Stimulated activated CD4-positive, alpha-beta T cell treated with anti-CD3 and anti-CD28 coated beads, Interleukin-12 subunit alpha, Interleukin-12 subunit beta, amount 100 ng/mL, for 24 hours (primary cell): ENCODE measurements at places on chromosomes 7 and 10.

DNA sequence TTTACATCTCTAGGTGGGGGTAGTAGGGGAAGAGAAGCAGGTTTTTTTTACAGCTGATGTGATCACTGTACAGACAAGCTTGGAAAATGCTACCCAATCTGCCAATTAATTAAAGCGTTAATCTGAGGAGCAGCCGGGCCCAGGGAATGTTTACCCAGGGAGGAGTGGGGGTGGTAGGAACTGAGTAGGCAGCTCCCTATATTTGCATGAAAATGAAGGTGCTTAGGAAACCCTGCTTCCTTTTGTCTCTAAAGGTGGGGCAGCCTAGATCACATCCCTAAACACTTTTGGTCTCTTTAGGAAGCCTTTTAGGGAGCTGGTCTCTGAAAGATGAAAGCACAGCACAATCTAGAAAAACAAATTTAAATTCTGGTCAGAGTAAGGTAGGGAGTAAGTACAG is 53.0 kb upstream of the NFKB2 start:
- no peak for DNase-seq

DNA sequence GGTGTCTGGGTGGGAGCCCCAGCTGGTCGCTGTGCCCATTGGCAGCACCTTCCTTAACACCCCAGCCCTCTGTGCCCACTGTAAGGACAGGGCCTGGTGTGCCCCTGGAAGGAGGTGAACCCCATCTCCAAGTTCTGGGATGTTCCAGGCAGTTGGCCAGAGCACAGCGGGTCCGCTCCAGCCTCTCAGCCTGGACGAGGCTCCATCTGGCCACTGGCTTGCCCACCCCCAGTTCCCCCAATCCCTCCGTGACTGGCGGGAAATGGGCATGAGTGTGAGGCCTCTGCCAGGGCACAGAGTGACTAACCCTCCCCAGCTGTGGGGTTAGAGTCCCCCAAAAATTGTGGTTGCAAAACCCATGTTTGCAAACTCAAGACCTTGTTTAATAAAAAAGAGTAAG is 15.6 kb downstream of the GRIFIN start:
- no peak for DNase-seq

GRCh38 chr10:43362191-43362839 is 9.1 kb upstream of the FXYD4 start:
- DNase-seq: peak; percentile 98

DNA sequence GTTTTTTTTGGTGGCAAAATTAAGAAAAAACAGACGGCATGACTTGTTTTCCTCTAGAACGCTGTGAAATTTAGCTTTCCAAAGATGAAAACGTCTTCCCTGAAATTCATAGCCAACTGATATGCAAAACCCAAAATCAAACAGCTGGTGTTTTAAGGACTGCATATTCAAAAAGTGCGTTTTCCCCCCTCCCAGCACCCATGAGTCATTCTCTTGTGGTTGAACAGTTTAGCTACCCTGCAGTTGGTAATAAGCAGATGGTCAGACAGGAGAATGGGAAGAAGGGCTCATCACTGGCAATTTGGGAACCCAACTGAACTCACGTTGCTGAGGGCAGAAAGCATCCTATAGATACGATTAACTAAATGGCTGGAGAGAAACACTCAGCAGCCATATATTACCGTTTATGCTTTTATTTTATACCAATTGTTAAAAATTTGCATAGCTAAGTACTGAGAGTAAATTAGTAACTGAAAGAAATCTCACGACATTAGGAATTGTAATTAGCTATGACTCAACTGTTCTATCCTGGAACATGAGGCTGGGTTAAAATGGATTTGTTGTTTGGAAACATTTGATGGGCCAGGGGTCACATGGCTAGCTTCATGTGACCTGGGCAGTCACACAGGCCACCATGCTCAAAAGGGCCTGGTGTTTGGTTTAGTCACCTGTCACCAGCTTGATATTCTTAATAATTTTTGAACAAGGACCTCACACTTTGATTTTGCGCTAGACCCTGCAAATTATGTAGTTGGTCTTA is 343.1 kb downstream of the PHTF2 start:
- DNase-seq: no peak

GRCh38 chr7:71687831-71688599 is 556.1 kb downstream of the GALNT17 start:
- no peak for DNase-seq

GRCh38 chr10:124827474-124827873 is 25.9 kb downstream of the ABRAXAS2 start:
- no peak for DNase-seq

GRCh38 chr10:1635340-1635739 is 102.0 kb downstream of the ADARB2 start:
- no peak for DNase-seq
